ENCODE measurements at places on chromosomes 7 and 10.

- DNase-seq: no peak
Observed at GRCh38 chr10:28367929-28368484, 65.1 kb upstream of the MPP7 start.

DNA sequence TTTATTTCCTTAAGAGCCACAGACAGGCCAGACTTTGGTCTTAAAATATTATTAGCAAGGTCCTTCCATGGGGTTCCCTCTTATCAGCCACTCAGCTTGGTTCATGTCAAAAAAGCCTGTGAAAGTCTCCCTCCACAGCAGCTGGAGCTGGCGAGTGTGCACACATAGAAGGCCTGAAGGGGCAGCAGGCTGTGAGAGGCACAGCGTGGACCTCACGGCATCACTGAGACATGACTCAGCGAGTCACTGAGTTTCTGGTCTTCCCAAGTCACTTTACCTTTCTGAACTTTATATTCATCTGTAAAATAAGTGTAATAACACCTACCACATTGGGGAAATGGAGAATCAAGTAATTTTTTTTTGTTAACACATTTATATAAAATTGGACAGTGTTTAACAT, 8.7 kb downstream of the TAF3 start:
- DNase-seq: peak; percentile 57

- DNase-seq: no peak
Observed at GRCh38 chr7:47528471-47528870, 53.4 kb downstream of the TNS3 start.

DNA sequence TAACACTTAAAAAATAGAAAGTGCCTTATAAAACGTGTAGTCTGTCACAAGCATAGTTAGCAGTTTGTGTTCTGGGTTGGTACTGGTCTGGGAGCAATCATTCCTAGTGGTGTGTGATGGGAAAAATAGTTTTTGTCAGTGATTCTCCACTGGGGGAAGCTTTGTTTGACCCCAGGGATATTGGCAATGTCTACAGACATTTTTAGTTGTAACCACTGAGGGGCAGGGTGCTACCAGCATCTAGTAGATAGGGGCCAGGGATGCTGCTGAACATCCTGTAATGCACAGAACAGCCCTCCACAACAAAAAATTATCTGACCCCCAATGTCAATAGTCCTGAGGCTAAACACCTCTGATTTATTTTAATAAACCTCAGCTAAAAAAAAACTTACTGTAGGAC, 51.6 kb upstream of the CREB5 start:
- DNase-seq: no peak

DNA sequence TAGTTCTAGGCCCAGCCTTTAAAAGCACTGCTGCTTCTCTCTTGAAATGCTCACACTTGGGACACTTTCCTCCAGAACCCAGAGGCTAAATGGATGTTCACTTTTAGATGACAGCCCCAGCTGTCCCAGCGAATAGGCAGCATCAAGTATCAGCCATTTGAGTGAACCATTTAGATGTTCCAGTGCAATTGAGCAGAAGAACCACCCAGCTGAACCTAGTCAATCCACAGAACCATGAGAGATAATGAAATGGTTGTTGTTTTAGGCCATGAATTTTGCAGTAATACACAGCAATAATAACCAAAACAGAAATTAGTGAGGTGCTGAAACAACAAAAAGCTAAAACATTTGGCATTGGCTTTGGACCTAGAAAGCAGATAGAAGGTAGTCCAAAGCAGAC, 273.9 kb downstream of the ETV1 start:
- DNase-seq: no peak

DNA sequence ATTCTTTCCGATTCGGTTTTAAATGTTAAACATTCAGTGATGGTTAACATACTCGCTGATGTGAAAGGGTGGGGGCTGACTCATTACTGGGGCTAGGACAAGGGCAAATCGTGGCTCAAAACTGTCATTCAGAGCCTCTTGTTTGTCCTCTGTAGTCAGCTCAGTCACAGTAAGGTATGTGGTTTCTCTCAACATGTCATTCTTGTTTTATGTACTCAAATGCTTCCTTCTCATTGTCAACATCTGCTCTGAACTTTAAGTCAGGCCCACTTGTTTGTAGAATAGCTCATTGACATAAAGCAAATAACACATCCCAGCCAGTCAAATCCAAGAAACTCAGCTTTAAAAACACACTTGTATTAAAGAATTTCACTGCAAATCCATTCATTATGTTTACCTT, 7.3 kb downstream of the SLC16A9 start:
- DNase-seq: no peak

DNA sequence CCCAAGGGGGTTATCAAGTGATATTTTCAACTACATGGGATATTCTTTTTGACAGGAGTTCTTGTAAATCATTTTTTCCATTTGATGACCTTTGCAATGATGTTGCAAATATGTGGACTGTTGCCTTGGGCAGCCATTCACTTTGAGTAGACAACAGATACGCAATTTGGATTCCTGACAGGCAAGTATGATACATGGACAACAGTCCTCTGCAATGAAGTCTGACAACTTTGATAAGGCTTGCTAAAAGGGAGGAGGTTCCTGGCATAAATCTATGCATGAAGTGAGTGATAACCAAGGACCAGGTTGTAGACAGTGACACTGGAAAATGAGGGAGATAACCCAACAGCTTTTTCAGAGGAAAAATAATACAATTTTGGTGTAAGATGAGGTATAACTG, 17.7 kb downstream of the LRRD1 start:
- peak; percentile 6 for DNase-seq

DNA sequence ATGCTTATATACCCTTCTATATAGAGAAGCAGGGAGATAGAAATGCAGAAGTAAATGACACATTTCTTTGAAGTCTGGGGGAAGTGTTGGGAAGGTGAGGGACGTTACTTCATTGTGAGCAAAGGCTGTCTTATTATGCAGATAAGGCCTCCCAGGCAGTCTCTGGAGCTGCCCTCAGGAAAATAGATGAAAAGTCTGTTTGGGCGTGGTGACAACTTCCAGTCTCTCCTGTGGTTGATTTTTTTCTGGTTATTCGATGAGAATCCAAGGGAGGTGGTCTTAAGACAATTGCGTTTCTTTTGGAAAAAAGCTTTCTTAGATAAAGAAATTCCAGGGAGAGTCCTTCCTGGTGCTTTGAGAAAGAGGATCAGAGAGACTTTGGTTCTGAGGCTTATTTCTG, 84.0 kb downstream of the NEUROD6 start:
- DNase-seq: no peak

GRCh38 chr7:144027974-144028373, 20.8 kb upstream of the OR2A5 start:
- no peak for DNase-seq

DNA sequence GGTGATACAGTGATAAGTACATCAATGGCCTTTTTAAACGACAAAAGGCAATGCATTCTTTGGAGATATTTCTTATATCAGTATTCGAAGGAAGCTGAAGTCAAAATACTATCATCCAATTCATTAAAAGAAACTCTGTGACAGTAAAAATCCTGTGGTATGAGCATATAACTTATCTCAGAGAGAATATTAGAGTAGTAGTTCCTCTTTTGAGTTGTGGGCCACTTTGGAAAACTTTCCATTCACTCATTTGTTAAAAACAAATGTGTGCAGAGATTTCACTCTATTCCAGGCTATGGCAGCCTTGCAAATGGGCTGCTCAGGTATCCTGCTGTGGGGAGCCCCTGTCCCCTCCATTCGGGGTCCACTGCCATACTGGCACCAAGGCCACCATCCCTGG, 55.3 kb upstream of the ZNF438 start:
- DNase-seq: no peak

- no peak for DNase-seq
Observed at GRCh38 chr10:92813979-92814378, 34.3 kb upstream of the EXOC6 start.

DNA sequence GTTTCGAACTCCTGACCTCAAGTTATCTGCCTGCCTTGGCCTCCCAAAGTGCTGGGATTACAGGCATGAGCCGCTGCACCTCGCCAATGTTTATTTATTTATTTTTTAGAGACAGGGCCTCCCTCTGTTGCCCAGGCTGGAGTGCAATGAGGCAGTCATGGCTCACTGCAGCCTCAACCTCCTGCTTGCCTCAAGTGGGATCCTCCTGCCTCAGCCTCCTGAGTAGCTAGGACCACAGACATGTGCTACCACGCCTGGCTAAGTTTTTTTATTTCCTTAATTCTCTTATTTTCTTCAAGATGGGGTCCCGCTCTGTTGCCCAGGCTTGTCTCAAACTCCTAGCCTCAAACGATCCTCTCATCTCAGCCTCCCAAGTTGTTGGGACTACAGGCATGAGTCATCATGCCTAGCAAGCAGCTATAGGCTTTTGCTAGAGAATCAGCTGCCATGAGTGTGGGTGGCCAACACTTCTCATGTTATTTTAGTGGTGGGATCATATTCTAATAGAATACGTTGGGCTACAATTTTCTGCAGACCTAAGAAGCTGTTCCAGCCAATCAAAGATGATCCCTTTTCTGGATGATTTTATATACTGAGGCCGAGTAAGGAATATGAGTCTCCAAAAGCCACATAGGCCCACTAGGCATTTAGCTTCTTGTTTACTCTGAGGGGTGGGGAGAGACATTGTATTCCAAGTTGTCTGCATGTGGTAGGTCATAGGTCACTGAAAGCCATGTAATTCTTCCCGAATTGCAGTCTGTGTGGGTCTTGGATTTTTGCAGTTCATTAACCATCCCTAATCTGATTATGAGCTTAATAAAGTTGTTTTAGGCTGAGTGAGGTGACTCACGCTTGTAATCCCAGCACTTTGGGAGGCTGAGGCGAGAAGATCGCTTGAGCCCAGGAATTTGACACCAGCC, 7.6 kb upstream of the TMEM248 start:
- no peak for DNase-seq

GRCh38 chr7:7944619-7945282, 23.8 kb upstream of the GLCCI1 start:
- DNase-seq: no peak

- DNase-seq: no peak
Observed at GRCh38 chr10:86959737-86960002, 1.3 kb downstream of the SNCG start.

DNA sequence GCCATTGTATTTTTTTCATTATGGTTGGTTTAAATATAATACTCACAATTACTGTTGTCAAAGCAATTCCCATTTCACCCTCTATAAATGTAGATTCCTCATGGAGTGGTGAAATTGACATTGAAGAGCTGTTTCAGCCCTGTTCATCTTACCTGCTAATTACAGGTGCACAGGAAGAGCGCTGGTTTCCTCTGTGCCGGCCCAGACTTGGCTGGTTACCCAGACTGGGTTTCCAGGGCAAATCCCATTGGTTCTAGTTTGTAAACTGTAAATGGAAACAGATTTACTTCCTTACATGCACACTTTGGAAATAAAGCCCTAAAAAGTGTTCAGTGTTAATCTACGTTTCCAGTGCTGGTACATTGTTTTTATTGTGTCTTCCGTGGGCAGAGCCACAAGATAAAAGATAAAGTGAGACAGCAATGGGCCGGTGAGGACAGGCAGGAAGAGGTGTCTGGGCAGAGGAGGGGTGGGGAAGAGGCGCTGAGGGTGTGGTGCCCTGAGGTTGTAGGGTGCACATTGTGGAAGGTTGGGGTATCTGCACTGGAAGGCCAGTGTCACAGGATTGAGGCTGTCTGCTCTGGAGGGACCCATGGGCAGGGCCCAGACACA, 71.6 kb upstream of the ZPBP start:
- DNase-seq: no peak

GRCh38 chr10:23001901-23002516, 74.2 kb downstream of the ARMC3 start:
- DNase-seq: no peak

DNA sequence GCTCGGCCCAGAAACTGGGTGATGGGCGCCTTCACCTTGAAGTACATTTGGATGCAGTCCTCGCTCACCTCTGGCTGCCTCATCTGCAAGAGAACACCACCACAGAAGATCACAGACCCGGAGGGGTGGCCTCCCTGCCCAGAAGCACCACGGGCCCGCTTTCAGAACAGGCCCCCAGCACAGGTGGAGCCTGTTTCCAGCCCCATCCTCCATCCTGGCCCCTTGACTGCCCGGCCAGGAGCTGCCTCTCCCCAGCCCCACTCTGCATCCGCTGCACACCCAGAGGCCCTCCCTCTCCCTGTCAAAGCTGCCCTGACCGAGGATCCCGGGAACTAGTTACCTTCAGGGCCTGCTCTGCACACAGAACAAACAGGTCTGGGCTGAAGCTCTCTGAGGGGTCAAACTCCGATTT, 724 bp downstream of the CFAP46 start:
- no peak for DNase-seq

DNA sequence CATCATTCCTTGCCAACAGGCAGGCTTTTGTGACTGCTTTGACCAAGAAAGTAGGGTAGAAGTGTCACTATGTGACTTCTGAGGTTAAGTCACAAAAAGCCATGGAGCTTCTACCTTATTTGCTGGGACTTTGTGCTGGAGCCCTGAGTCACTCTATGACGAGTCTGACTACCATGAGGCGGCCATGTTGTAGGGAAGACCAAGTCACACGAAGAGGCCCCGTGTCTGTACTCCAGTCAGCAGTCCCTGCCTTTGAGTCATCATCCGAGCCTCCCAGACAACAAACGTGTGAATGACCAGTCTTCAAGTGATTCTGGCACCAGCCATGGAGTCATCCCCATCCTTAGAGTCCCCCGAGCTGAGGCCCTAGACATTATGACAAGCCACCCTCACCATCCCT, 3.5 kb upstream of the MYL10 start:
- DNase-seq: no peak

- DNase-seq: no peak
Observed at GRCh38 chr7:80536426-80536825, 24.6 kb upstream of the GNAT3 start.

- peak; percentile 50 for DNase-seq
Observed at GRCh38 chr7:78002021-78002420, 203.4 kb downstream of the PHTF2 start.

DNA sequence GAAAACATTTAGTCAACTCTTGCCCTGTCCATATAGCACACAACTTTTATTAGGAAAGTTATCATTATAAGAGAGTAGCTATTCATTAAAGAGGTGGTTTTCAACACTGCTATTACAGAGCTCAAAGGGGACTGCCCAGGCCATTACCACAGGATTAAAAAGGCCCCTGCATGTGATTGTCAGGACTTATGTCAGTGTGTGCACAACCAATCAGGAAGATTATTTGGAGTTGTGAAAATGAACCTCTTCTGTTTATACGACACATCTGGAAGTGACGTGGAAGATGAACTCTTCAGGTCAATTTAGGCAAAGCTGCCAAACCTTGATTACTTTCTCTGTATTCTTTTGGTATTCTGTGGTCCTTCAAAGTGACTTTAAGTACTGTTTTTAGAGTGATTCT, 14.7 kb downstream of the CCNY start:
- no peak for DNase-seq
